ENCODE measurements at places on chromosomes 5 and 9.
A peak's percentile ranks its signal among the peaks of the same experiment; 100 is the strongest.

GRCh38 chr5:8839361-8840055 is 706.4 kb downstream of the SEMA5A start:
- peak; percentile 96 for DNase-seq

DNA sequence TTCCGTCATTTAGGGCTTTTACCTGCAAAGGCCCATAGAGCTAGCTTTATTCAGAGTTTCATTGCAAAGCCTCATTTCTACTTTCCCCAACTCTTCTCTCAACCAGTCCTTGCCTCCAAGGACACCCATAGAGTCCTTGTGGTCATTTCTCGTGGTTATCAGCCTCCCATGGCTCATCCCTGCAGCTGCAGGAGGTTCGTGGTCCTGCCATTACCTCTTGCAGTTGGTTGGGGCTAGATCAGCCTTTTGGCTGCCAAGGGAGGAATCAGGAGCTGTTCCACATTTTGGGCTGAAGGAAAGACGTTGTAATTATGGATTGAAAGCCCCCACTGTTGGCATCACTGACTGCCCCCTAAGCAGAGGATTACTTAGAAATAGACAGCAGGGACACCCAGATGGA is 231.0 kb downstream of the MAN2A1 start:
- DNase-seq: no peak

DNA sequence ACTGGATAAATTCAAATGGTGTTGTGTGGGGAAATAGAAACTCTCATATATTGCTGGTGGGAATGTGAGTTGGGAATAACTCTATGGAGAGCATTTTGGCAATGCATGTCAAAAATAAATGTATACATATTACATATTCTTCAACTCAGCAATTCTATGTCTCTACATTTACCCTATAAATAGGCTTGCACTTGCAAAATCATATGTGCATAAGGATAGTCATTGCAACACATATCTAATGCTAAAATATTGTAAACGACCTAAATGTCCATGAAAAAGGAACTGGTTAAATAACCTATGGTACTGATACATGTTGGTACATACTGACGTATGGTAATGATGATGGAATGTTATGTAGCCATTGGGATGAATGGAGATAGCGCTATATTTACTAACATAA is 94.5 kb upstream of the CHD1 start:
- DNase-seq: no peak

- peak; percentile 64 for DNase-seq
Observed at GRCh38 chr5:113378959-113379541, 55.7 kb downstream of the TSSK1B start.

DNA sequence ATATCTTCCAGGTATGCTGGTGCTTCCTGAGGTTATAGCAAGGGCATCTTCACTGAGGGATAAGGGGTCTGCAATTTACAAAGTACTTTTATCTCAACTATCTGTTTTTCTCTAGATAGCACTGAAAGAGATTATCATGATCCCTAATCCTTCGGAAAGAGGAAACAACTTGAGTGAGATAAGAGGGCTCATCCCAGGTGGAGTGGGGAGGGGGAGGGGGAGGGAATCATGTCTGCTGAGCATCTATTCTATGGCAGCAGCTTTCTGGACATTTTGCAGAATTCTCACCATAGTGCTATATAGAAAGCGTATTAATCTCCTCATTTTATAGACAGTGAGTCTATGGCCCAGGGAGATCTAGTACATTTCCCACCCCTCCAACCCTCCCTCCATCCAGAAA is 5.9 kb downstream of the TNFSF15 start:
- DNase-seq: no peak

GRCh38 chr5:72109625-72110024 is 2.4 kb downstream of the MAP1B start:
- peak; percentile 70 for DNase-seq

GRCh38 chr5:43244823-43245565 is 53.0 kb downstream of the NIM1K start:
- DNase-seq: no peak

GRCh38 chr9:21326526-21327139 is 8.6 kb downstream of the KLHL9 start:
- DNase-seq: peak; percentile 62

Data from globus pallidus (tissue), 1 donor.